ENCODE measurements at places on chromosomes 5 and 9.
A peak's percentile ranks its signal among the peaks of the same experiment; 100 is the strongest.

- DNase-seq: no peak
Measured at GRCh38 chr5:169511708-169512107, 71.9 kb upstream of the SPDL1 start.

GRCh38 chr9:16885931-16886330, 15.5 kb upstream of the BNC2 start:
- DNase-seq: no peak

- no peak for DNase-seq
Measured at GRCh38 chr5:55306641-55307382, 682 bp downstream of the DHX29 start.

GRCh38 chr9:123478160-123478559, 122.2 kb downstream of the CRB2 start:
- no peak for DNase-seq

- no peak for DNase-seq
Measured at GRCh38 chr5:160289721-160290120, 22.6 kb downstream of the CCNJL start.

DNA sequence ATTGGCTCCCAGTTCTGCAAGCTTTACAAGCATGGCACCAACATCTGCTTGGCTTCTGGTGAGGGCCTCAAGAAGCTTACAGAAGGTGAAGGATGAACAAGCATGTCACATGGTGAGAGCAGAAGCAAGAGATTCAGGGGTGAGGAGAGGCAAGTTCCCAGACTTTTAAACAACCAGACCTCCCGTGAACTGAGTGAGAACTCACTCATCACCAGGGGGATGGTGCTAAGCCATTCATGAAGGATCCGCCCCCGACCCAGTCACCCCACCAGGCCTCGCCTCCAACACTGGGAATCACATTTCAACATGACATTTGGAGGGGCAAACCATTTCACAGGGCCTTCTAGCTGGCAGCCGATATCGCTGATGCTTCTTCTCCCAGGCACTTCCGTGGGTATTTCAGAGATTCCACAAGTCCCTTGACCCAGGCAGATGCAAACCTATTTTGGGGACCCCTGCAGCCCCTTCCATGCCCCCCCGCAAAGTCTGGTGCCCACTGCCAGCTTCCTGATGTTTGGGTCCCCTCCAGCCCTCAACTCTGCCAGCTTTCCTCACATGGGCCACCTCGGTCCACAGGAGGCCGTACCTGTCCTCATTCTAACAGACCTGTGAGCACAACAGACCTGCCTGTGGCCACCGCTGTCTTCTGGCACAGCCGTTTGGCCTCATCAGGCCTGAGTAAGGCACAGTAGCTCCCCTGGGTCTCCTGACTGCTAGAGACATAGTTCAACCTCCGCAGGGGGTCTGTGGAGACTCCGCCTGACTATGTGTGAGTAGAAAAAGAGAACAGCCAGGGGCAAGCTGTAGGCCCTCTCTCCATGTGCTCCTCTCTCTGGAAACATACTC, 60.7 kb upstream of the ANGPTL2 start:
- no peak for DNase-seq

- no peak for DNase-seq
Measured at GRCh38 chr9:101022704-101023103, 5.8 kb upstream of the PLPPR1 start.

DNA sequence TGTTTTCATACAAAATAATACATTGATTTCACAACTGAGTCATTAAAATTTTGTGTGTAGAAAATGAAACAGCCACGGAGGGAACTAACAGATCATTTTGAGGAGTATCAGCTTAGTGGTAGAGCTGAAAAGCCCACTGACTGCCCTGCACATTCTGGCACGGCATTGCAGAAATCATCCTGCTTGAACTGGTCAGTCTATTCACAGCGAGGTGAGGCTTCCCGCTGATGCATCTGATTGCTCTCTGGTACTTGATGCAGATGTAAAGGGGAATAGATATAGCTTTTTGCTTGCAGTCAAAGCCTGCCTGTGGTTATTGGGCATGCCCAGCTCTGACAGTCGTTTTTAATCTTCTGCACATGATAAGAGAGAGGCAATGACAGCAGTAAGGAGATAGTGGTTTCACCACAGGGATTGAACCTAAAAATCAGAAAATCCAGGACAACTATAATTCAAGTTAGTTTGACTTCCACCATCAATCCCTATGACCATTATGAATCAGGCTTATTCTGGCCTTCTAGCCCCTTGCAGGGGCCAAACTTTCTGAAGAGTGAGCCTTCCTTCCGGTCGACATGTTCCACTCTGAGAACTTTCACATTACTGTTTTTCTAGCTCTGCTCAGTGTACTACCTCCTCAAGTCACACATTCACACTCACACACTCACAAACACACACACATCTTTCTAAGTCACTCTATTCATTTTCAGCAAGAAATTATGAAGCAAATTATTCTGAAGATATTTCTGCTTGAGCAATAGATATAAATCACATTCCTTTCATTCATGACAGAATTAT, 782.8 kb upstream of the NUDT12 start:
- DNase-seq: no peak

DNA sequence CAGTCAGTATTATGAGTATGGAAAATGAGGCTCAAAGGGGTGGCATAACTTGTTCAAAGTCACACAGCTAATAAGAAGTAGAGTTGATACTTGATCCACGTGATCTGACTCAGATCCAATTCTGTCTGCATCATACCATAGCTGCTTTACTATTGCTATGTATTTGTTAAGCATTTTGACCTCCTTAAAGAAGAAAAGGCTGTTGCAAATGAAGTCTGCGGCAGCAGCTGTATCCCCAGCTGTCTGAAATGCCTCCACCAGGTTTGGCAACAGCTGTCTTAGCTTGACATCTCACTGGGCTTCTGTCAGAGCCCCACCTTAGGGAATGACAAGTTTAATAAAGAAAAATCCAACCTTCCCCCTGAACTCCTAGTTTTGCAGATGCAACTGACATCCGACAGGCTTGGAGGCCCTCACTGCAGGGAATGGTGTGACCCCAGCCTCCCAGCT, 75.6 kb upstream of the SLC44A1 start:
- no peak for DNase-seq

DNA sequence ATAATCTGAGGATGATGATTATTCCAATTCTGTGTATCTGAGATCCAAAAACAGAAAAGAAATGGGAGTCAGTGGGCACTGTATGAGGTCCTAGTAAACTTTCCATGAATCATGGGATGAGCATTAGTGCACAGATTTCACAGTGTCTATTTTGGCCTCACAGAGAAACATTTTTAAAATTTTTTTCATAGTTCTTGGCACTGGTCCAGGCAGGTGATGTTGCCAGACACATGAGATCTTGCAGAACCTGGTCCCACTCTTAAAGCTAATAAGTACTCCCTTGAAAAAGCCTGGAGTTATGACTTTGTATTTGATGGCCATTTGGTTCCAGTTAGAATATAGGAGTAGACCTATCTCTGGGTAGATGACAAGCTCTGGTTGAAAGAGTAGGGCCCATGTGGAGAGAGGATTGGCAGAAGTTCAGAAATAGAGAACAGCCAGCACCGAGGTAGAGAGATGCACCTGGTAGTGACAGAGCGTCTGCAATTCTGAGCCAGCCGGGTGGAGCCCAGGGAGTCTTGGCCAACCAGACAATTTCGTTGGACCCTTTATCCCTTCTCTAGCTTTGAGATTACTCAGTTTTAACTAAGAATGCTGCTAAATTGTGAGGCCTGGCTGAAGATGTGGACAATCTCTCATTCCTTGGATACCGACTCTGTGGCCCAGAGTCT, 6.3 kb upstream of the TNFSF15 start:
- no peak for DNase-seq

- DNase-seq: no peak
Measured at GRCh38 chr5:84634256-84634655, 249.6 kb upstream of the EDIL3 start.

DNA sequence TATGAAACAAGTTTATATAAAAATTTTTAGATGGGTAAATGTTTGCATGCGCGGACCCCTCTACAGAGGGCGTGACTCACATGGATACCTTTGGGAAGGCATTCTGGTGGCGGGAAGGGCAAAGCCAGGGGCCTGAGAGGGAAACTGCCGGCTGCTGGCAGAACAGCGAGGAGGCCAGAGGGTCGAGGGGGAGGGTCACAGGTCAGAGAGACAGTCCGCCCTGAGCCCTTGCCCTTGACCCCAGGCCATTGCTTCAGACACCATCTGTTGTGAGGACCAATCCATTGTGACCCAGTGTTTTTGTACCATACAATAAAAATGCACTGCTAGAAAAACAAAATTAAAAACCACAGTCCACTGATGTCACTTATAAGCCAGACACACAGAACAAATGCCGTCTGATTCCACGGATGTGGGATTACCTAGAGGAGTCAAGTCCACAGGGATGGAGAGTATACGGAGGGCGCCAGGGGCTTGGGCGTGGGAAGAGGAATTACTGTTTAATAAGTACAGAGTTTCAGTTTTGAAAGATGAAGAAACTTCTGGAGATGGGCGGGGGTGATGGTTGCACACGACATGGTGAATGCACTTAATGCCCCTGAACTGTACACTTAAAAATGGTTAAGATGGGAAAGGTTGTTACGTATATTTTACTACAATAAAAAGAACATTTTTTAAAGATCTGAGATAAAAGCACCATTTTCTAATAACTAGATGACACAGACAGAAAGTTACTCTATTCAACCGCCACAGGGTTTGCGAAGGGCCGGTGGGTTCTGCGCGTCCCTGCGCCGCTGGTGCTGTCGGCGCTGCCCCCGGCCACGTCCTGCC, 12.0 kb downstream of the BTNL9 start:
- no peak for DNase-seq

- no peak for DNase-seq
Measured at GRCh38 chr5:74851684-74852353, 14.4 kb downstream of the FAM169A start.

GRCh38 chr9:38131729-38132128, 62.7 kb upstream of the SHB start:
- no peak for DNase-seq

- DNase-seq: no peak
Measured at GRCh38 chr9:131358556-131358955, 35.3 kb upstream of the PRRC2B start.

GRCh38 chr9:117253261-117253660, 161.6 kb downstream of the ASTN2 start:
- DNase-seq: no peak

- DNase-seq: no peak
Measured at GRCh38 chr9:86176468-86176867, 77.1 kb upstream of the GOLM1 start.

- no peak for DNase-seq
Measured at GRCh38 chr5:122085041-122085440, 7.0 kb upstream of the LOX start.

DNA sequence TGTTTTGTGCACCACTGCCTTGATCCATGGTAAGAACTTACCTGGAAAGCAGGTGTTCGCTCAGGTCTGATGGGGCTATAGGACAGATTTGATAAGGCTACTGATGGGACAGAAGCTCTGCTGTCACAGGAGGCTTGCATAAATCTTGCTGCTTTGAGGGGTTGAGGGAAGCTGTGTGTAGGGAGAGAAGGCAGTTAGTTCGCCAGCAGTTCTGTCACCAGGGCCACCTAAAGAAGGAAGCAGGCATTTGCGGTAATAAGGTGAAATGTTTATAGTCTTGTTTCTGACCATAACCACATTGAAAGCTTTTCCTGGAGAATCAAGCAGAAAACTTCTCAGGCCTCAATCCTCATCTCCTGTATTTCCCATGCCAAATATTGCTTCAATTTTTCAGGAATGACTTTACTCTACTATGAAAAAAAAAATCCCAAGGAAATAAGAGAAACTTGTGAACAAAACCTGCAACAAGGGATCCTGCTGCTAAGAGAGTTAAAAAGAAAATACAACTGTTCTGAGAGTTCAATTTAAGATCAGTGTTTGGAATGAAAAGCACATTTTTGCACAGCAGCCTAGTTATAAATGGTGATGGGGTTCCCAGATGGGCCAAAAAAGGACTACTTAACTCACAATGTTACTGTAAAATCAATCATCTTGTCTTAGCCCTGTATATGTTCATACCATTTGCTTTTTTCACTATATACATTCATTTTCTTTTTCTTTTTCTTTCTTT, 122.0 kb upstream of the RANBP3L start:
- peak; percentile 70 for DNase-seq

- no peak for DNase-seq
Measured at GRCh38 chr9:73104342-73104741, 47.3 kb upstream of the ANXA1 start.

- no peak for DNase-seq
Measured at GRCh38 chr5:56685503-56686217, 129.7 kb upstream of the MAP3K1 start.

GRCh38 chr5:133944263-133945185, 23.9 kb downstream of the C5orf15 start:
- no peak for DNase-seq

- DNase-seq: no peak
Measured at GRCh38 chr5:99320436-99320835, 391.6 kb upstream of the CHD1 start.

GRCh38 chr5:164672205-164672604, 1166.8 kb downstream of the MAT2B start:
- DNase-seq: no peak

DNA sequence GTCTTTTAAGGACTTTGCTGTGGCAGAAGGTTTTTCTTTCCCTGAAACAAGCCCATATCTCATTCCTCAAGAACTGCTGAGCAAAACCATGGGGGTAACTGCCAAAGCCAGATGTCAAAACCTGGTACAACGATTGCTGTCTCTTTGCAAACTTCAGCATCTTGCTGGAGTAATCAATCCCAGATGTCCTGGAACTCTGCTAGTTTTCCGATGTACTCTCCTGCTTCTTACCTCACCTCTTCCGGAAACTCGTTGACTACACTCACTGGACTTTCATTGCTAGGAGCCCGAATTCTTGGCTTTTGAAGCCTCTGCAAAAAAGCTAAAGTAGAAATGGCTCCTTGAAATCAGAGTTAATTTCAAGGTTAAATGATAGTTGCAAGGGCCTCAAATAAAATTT, 23.3 kb downstream of the RAD1 start:
- no peak for DNase-seq

DNA sequence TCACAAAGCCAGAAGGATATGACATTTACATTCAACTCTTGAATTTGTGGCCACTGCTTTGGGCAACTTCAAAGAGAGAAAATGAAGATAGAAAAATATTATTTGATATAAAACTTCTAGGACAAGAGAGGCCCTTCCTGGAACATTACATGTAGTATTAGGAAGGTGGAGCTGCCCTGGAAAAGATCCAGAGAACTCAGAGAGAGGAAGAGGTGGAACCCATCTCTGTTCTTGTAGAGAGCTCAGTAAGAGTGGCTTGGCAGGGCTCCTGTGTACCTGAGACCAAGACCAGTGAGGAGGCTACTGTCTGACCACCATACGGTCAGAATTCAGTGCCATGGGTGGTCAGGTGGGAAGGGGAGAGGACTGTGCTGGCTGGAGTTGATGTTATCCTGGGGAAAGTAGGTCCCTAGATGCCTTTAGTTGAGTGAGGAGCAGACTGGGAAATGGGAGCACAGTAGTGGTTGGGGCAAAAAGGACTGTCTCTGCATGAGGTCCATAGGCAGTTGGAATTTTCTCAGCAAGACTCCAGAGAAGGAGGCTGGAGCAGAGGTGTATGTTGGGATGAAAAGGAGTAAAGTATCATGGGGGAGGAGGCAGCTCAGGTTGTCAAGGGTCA, 7.6 kb downstream of the TGFBI start:
- DNase-seq: no peak

GRCh38 chr5:112109331-112110007, 309.6 kb downstream of the EPB41L4A start:
- DNase-seq: no peak

- no peak for DNase-seq
Measured at GRCh38 chr5:158837908-158838307, 261.8 kb downstream of the EBF1 start.

- no peak for DNase-seq
Measured at GRCh38 chr9:125150349-125151245, 7.3 kb upstream of the SCAI start.

GRCh38 chr9:82593501-82593900, 469.4 kb downstream of the RASEF start:
- no peak for DNase-seq

All from GDM1 (cell line).